ENCODE measurements at places on chromosomes 3 and 15. TPM values are rescaled to one million over a fixed set of nuclear protein-coding genes. Genes with fewer than 3 reads are reported as not detected.

DNA sequence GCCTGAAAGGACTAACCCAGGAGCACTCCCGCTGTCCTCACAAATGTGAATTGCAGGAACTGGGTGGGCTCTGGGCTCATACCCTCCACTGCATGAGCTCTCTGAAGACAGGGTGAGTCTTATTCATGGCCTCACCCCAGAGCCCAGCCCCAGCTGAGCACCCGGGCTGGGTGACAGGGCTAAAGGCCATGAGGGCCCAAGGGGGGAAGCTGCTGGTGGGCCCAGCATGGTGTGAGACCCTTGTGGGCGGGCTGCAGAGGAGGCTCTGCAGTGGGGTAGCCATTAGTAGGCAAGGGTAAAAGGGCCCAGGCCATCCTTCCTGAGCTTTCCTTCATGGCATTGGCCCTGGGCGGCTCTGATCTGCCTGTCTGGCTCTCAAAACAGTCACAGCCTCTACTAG lies 30.3 kb downstream of the SRPRB start:
- no peak for DNase-seq

- no peak for DNase-seq
Observed at GRCh38 chr3:3998140-3998922, 199.1 kb downstream of the LRRN1 start.

GRCh38 chr3:77059354-77059753 lies 19.5 kb downstream of the ROBO2 start:
- no peak for DNase-seq

- DNase-seq: no peak
Observed at GRCh38 chr3:158430968-158431367, 140.0 kb upstream of the MLF1 start.

GRCh38 chr15:67884514-67885174 lies 44.8 kb upstream of the RNU6-1 start:
- peak; percentile 94 for DNase-seq

DNA sequence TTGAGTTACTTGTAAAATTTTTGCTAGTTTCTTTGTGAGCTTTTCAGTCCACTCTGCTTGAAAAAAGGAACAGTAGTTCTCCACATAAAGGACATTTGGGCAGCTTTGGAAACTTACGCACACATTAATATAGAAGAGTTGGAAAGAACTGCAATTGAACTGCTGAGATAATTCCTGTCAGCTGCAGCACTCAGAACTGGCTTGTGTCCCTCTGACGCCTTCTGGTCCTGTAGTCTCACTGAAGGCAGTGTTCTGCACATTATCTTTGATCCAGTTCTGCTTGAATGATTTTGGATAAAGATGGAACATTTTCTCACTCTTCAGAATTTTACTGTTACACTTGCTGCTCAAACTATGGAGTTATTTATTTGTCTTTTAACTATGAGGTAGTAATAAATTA lies 901.9 kb downstream of the OTOL1 start:
- DNase-seq: no peak

- peak; percentile 69 for DNase-seq
Observed at GRCh38 chr15:101456057-101456739, 33.3 kb downstream of the PCSK6 start.

DNA sequence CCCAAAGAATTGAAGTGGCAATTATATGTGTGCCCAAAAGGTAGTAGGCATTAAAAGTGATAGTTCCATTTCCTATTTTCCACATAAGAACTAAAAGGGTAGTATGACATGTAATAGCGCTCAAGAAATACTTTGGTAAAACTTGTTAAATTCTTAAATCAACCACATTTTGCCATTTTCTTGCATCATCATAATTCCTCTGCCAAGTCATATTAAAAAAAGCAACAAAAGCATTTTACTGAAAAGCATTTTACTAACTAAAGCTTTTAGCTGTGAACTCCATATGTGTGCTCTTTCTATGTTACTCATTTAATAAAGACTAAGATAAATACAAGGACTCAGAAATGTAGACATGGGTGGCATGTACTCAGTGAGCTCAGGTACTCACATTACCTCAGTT lies 70.1 kb downstream of the GPR160 start:
- DNase-seq: no peak

GRCh38 chr15:74133694-74134386 lies 3.5 kb downstream of the ISLR2 start:
- no peak for DNase-seq

- DNase-seq: no peak
Observed at GRCh38 chr15:90947577-90948357, 6.9 kb upstream of the RCCD1 start.

DNA sequence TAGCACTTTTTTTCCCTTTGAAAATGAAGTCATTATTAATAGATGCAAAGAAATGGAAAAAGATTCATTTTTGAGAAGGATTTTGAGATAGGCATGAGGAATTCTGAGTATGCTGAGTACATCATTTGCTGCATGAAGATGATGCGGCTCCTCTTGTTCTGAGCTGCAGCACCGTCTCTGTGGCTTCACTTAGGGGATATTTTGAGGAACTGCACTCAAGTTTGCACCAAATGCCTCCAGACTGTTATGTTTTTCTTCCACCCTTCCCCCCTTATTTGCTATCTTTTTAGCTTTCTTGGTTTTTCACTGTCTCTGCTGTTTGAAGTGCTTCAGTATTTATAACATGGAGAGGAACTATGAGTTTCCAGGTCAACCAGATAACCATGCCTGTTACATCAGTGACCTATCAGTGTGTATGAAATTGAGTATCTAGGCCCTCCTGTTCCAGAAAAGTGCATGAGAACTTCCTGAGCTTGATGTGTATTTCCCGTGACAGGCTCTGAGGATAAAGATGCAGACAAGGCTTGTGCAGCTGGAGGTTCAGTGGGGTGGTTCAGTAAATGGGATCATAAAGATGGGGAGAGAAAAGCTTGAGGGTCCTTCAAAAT lies 128.7 kb downstream of the PDCD6IP start:
- DNase-seq: no peak

- no peak for DNase-seq
Observed at GRCh38 chr3:88785841-88786240, 321.6 kb upstream of the EPHA3 start.

DNA sequence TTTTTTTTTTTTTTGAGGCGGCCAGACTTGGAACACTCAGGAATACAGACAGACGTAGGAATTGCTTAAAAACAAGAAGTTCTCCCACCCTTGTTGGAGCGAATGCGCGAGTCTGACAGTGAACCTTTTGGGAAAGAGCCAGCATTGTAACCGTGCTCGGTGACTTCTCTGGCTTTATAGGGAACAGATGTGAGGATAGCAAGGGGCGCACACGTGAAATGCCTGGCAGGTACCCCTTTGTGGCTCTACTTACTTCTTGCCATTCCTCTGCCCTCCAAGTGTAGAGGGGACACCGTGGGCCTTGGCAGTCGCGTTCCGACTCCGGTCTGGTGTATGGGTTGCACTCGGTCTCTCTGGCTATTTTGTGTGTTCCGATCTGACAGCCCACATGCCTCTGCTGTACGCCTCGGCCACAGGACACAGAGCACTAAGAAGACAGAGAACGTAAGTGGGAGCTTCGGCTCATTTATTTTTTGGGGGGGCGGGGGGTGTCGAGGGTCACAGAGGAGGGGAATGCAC lies 126.4 kb downstream of the ADAMTS9 start:
- DNase-seq: no peak

DNA sequence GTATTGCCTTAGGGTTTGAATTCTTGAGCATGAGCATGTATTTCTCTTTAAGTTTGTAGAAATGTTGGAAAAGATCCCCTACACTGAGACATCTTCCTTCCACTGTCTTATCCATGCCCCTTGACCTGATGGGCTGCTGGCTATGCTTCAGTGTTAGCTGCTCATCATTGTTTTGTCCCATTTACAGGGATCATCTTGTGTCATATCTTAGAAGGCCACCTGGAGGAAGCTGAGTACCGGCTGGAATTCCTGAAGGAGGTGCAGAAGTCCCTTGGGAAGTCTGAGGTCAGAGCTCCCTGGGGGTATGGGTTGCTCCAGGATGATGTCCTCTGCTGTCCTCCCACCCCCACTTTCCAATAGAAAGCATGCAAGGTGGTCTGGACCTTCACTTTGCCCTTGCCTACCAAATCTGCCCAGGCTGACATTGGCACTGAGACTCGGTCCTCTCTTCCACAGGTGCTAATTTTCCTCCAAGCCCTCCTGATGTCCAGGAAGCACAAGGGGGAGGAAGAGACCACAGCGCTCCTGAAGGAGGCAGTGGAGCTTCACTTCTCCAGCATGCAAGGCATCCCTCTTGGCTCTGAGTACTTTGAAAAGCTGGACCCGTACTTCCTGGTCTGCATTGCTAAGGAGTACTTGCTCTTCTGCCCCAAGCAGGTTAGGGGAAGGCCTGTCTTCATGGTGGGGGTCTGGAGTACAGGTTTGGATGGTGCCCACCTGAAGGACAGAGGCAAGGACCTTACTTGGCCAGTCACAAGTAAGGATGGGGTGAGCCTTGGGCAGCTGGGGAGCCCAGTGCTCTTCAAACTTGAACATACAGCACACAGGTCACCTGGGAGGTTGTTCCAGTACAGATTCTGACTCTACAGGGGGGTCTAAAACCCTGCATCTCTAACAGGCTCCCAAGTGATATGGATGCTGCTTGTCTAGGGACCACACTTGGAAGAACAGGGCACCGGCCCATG lies 17.7 kb downstream of the TTC21A start:
- DNase-seq: no peak

- no peak for DNase-seq
Observed at GRCh38 chr3:147267434-147267833, 138.9 kb downstream of the ZIC4 start.

- no peak for DNase-seq
Observed at GRCh38 chr15:101194546-101195125, 57.2 kb downstream of the CHSY1 start.

DNA sequence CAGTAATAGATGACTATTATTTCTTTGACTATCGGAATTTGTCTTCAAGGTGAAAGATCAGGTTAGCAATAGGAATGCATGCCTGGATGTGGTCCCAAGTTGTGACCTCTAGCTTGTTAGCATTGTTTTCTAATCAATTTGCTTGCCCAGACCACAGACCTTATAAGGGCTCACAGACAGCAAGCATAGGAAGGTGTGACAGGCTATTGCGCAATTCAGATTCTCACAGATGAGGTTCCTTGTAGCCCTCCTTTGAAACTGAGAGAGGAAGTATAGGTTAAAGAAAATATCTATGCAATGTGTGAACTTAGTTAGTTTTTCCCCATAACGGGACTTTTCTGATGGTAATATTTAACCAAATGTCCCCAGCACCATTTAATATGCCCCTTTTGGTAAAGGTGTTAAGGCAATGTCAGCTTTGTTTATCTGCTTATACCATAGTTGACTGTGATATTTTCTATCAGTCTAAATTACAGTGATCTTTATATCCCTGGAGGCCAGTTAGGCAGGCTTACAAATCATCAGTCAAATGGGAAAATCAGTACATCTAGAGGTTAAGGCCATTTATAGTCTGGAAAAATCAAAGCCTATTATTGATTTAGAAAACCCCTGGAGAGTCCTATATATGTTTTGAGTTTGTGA lies 168.1 kb upstream of the MBNL1 start:
- DNase-seq: no peak

FGD5 gene
- 3.8 TPM for total RNA-seq

ZDHHC23 gene
- total RNA-seq: 15.5 TPM

NDN gene
- total RNA-seq: 11.8 TPM

SERPINI2 gene
- total RNA-seq: not detected

RBP2 gene
- not detected for total RNA-seq

LMAN1L gene
- not detected for total RNA-seq

MAP6D1 gene
- 13.4 TPM for total RNA-seq

CLEC3B gene
- 34.6 TPM for total RNA-seq

ACKR2 gene
- total RNA-seq: 6.3 TPM

DLL4 gene
- 5.9 TPM for total RNA-seq

CRABP1 gene
- total RNA-seq: 8.9 TPM

FAM81A gene
- 1.9 TPM for total RNA-seq

IL20RB gene
- total RNA-seq: 282 TPM

WHAMM gene
- 11.2 TPM for total RNA-seq

CISH gene
- 12.7 TPM for total RNA-seq

UBA7 gene
- total RNA-seq: 16.6 TPM

Measured in lower leg skin (tissue), 4 donors.